Tibial nerve (tissue), 4 donors: ENCODE measurements at places on chromosomes 6 and 20.

DNA sequence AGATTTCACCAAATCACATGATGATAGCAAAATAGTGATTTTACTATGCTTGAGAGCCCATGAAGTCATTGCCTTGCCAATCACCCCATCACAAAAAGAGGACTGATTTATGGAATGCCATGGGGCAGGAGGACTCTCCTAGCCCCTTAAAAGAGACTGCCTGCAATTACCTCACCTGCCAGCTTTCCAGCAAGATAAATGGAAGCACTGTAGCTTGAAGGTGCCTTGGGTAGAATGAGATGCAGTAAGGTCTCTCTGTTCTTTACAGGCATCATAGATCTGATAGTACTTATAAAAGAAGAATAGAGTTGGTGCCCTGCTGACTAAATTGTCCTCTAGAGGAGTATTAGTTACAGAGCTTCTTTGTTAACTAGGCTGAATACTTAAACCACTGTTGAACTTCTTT, 242.3 kb downstream of the TMEM242 start:
- no peak for DNase-seq
- H3K27ac ChIP-seq: no peak overlapping the region
- no peak overlapping the region for H3K4me3 ChIP-seq
- H3K36me3 ChIP-seq: no peaks in the 10 kb centered on the region

DNA sequence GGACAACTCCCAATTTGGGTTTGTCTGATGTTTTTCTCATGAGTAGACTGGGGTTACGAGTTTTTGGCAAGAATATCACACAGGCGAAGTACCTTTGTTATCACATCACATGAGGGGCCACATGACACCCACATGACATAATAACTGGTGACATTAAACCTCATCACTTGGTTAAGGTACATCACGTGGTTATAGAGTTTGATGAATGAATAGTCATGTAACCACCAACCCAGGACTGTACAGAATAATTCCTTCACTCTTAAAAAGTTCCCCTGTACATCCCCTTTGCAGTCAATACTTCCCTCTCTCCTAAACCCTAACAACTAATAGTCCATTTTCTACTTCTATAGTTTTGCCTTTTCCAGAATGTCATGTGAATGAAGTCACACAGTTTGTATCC, 83.4 kb downstream of the REV3L start:
- peaks cover 67% of the 10 kb centered on the region for H3K36me3 ChIP-seq
- DNase-seq: no peak
- H3K27me3 ChIP-seq: no peaks in the 10 kb centered on the region
- no peak overlapping the region for H3K27ac ChIP-seq

- H3K36me3 ChIP-seq: no peaks in the 10 kb centered on the region
Measured at GRCh38 chr6:148265054-148265453, 77.6 kb upstream of the SASH1 start.

- peak within 1 kb of the TSS; percentile 49 for H3K4me3 ChIP-seq
- no peaks in the 10 kb centered on the region for H3K36me3 ChIP-seq
- H3K4me1 ChIP-seq: peaks cover 35% of the 10 kb centered on the region
- H3K27ac ChIP-seq: peak within 1 kb of the TSS; percentile 79
- H3K27me3 ChIP-seq: no peaks in the 10 kb centered on the region
- no peak for DNase-seq
Measured at GRCh38 chr20:1894951-1895673, at the start of gene SIRPA. Gene SIRPA (plus strand): TSS chr20:1895407. CDS start chr20:1895448, 41 bp downstream.

GRCh38 chr6:138205437-138206094, 12.7 kb downstream of the PBOV1 start:
- no peak for DNase-seq
- H3K4me1 ChIP-seq: no peaks in the 10 kb centered on the region
- H3K4me3 ChIP-seq: no peak overlapping the region
- no peak overlapping the region for H3K27ac ChIP-seq
- no peaks in the 10 kb centered on the region for H3K27me3 ChIP-seq

GRCh38 chr20:10542442-10542841, 107.3 kb downstream of the SLX4IP start:
- peaks cover 10% of the 10 kb centered on the region for H3K4me1 ChIP-seq
- no peak overlapping the region for H3K4me3 ChIP-seq
- H3K27me3 ChIP-seq: no peaks in the 10 kb centered on the region
- no peak for DNase-seq
- no peak overlapping the region for H3K27ac ChIP-seq

DNA sequence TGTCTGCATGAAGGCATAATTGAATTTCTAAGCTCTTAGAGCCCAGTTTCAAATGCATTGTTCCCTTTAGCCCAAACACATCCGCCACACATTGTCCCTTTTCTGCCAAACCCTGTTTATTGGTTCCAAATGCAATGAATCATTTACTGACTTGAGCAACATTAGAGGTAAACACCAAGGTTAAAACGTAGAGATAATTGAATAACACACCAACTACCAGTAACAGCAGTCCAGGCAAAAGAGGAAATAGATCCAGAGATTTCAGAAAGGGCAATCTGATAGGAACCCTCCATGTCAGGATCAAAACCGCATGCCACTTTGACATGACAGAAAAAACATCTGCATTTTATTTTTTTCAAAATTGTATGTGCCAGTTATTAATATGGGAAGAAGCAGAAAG, 114.8 kb downstream of the PKHD1 start:
- no peaks in the 10 kb centered on the region for H3K27me3 ChIP-seq
- no peak overlapping the region for H3K4me3 ChIP-seq

DNA sequence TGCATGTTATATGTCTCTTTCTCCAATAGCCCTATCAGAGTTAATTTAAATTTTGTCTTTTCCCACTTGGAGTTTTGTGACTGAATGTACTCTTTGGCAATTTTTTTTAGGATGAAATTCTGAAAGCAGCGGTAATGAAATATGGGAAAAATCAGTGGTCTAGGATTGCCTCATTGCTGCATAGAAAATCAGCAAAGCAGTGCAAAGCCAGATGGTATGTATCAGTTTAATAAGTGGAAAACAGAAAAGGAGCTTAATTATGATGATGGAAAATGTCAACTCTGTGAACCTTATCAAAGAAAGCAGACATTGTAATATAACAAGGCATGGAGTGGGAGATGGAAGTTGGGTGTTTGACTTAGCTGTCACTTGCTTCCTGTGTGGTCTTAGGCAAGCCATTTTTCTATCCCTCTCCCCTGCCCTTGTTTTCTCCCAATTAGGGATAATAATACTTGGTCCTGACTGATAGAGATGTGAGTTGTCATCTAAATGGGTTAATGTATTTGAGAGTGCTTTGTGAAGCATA, 2.7 kb downstream of the CDC5L start:
- H3K4me1 ChIP-seq: no peaks in the 10 kb centered on the region
- H3K27ac ChIP-seq: no peak overlapping the region
- H3K36me3 ChIP-seq: peaks cover 23% of the 10 kb centered on the region
- no peak for DNase-seq

DNA sequence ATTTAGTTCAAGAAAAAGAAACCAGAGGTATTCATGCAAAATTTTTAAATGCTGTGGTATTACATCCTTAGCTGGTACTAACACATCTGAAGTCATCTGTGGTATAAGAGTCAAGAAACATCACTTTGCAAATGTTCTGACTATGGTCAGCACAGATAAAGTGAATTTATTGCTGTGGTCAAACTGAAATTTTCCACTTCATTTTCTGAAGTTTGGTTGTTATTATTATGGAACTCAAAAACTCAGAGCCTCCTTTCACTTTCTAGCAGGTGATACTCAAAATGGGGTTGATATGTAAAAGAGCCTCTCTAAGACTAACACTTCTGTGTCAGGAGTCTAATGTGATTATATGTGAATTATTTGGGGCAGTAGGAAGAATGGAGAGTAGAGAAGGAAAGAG, 257.8 kb downstream of the RNGTT start:
- H3K4me1 ChIP-seq: no peaks in the 10 kb centered on the region
- no peak overlapping the region for H3K27ac ChIP-seq
- H3K36me3 ChIP-seq: no peaks in the 10 kb centered on the region
- no peak for DNase-seq

DNA sequence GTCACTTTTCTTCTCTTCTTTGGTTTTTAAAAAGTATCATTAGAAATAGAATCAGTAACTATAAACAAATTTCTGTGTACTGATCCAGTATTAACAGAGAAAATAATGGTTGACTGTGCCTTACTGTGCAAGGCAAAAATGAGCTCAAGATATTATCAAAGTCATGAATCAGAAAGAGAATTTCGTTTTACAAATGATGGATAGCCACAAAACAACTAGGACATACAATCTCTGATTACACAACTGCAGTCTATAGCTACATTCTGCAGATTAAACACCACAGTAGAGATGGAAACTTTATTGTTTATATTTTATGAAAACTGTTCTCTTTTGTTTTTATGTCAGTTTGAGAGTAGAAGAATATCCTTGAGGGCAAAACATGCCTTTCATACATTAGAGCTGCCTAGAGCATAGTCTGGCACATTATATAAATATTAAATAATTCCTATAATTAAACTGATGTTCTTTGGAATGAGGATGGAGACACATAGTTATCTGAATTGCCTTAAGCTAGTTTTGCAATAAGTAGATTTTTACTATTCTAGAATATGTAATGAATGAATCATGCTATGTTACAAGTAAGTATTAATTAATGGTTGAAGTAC, 333.1 kb downstream of the LAMA2 start:
- peaks cover 10% of the 10 kb centered on the region for H3K4me1 ChIP-seq
- no peaks in the 10 kb centered on the region for H3K27me3 ChIP-seq
- H3K4me3 ChIP-seq: no peak overlapping the region
- DNase-seq: no peak
- H3K36me3 ChIP-seq: no peaks in the 10 kb centered on the region
- no peak overlapping the region for H3K27ac ChIP-seq

DNA sequence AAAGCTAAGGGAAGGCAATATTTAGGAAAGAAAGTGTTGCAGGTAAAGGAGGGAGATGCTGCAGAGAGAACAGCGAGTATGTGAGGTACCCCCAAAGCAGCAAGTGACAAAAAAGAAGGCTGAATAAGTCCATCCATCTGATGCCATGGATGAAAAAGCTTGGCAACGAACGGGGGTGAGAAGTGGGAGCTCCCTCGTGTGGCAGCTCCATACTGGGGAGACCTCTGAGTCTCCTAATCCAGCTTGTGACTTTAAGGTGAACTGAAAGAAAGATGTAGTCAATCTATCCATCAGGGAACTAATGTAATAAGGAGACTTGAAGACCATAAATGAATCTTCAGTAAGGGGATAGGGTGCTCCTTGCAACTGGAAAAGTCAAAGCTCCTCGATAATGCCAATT, 156.6 kb downstream of the OTOR start:
- no peaks in the 10 kb centered on the region for H3K36me3 ChIP-seq
- no peak overlapping the region for H3K27ac ChIP-seq
- H3K4me1 ChIP-seq: no peaks in the 10 kb centered on the region

DNA sequence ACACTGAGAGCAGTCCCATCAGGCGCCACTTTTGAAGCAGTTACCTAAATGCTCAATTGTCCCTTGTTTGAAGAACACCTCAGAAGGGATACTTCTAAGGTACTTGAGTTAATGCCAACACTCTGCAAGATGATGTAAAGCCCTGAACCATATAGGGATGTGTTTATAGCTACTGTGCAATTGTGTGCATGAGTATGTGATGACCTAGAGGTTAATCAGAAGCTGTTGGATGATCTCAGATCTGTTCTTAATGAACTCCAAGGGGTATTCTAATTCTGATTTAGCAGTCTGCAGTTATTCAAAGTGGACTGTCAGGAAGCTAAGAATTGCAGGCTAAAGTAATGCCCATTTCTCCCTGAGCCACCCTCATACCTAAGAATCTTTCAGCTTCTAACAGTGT, 158.3 kb downstream of the TMEM242 start:
- H3K4me1 ChIP-seq: no peaks in the 10 kb centered on the region
- no peak overlapping the region for H3K27ac ChIP-seq
- H3K4me3 ChIP-seq: no peak overlapping the region
- H3K27me3 ChIP-seq: no peaks in the 10 kb centered on the region
- no peak for DNase-seq

DNA sequence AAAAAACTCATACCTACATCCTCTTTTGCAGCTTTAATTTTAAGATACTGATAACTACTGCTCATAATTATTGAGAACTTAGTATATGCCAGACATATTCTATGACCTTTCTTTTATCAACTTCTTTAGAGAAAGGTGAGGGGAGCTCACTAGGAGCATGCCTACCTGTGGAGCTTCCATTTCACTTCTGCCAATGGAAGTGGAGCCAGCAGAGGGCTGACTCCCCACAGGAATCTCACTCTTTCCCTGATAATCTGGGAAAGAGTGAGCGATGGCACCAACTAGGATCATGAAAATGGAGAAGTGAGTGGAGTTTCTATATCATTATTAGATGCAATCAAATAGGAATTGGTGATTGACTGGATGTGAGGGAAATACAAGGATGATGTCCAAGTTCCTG, 484.9 kb downstream of the LMBRD1 start:
- H3K27ac ChIP-seq: no peak overlapping the region
- H3K27me3 ChIP-seq: no peaks in the 10 kb centered on the region
- no peaks in the 10 kb centered on the region for H3K36me3 ChIP-seq
- H3K4me1 ChIP-seq: no peaks in the 10 kb centered on the region

- H3K27me3 ChIP-seq: no peaks in the 10 kb centered on the region
- no peaks in the 10 kb centered on the region for H3K4me1 ChIP-seq
- H3K4me3 ChIP-seq: no peak overlapping the region
- no peak overlapping the region for H3K27ac ChIP-seq
- no peaks in the 10 kb centered on the region for H3K36me3 ChIP-seq
Measured at GRCh38 chr20:37457921-37458320, 63.1 kb upstream of the NNAT start.

DNA sequence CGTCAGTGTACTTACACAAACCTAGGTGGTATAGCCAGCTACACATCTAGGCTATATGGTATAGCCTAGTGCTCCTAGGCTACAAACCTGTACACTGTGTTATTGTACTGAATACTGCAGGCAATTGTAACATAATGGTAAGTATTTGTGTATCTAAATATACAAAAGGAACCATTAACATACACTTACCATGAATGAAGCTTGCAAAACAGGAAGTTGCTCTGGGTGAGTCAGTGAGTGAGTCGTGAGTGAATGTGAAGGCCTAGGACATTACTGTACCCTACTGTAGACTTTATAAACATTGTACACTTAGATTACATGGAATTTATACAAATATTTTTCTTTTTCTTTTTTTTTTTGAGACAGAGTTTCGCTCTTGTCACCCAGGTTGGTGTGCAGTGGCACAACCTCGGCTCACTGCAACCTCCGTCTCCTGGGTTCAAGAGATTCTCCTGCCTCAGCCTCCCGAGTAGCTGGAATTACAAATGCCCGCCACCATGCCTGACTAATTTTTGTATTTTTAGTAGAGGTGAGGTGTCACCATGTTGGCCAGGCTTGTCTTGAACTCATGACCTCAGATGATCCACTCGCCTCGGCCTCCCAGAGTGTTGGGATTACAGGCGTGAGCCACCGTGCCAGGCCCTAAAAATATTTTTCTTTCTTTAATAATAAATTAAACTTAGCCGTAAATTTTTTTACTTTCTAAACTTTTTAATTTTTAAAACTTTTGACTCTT, 15.4 kb upstream of the KIAA1755 start:
- no peak overlapping the region for H3K27ac ChIP-seq
- DNase-seq: no peak
- no peaks in the 10 kb centered on the region for H3K27me3 ChIP-seq
- no peaks in the 10 kb centered on the region for H3K36me3 ChIP-seq

- DNase-seq: no peak
- H3K27ac ChIP-seq: no peak overlapping the region
- no peaks in the 10 kb centered on the region for H3K27me3 ChIP-seq
Measured at GRCh38 chr6:134464690-134465411, 146.9 kb upstream of the SGK1 start.

- no peak overlapping the region for H3K4me3 ChIP-seq
- no peaks in the 10 kb centered on the region for H3K4me1 ChIP-seq
- no peak for DNase-seq
- H3K27ac ChIP-seq: no peak overlapping the region
Measured at GRCh38 chr20:7971536-7972280, 31.4 kb upstream of the HAO1 start.

GRCh38 chr20:45339799-45340198, 8.4 kb downstream of the SDC4 start:
- no peak for DNase-seq
- H3K4me1 ChIP-seq: peaks cover 98% of the 10 kb centered on the region
- H3K27ac ChIP-seq: peak overlapping the region; percentile 96
- no peaks in the 10 kb centered on the region for H3K36me3 ChIP-seq
